Right cardiac atrium (tissue), 5 donors: ENCODE measurements at places on chromosomes 6 and 20. TPM values are rescaled to one million over a fixed set of nuclear protein-coding genes. Genes with fewer than 3 reads are reported as not detected.

GRCh38 chr6:106084989-106085691, 996 bp upstream of the PRDM1 start:
- no peak for DNase-seq

Gene SH3BGRL2
- 5.9 TPM for polyA plus RNA-seq

- no peak for DNase-seq
Measured at GRCh38 chr6:106250953-106251352, 74.6 kb downstream of the ATG5 start.

DNA sequence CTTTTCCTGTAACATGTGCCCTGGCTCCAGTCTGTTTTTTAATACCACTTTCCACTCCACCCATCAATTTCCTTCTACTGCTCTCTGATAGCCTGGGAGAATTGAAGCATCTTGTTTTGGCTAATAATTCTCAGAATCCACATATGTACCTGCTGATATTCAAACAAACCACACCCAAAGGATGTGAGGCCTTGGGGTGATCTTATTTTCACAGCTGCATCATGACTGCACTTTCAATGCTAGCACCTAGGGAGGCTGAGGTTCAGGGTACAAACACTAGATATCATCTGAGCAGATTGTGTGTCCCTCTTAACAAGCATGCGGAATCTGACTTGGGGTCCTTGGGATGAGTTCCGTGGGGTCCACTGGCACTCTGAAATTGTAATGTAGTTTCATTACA, 12.7 kb downstream of the FNDC1 start:
- no peak for DNase-seq

Gene STX11
- polyA plus RNA-seq, result 4.9 TPM

Gene ZNF831
- polyA plus RNA-seq, result 0.05 TPM

DNA sequence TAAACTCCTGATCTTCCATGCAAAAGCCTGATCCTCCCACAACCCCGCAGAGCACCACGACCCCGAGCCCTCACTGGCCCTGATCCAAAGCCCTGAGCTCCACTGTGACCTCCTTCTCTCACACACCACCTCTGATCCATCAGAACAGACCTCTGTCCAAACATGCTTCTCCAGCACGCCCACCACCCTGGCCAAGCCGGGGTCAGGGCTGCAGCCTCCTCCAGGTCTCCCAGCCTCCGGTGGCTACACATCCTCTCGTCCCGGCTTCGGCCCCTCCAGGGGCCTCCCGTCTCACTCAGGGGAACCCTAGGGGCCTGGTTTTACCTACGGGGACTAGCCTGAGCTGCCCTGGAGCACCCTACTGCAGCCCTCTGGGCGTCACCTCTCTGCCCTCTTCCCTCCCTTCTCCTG, 49.1 kb downstream of the FOXF2 start:
- no peak for DNase-seq

DNA sequence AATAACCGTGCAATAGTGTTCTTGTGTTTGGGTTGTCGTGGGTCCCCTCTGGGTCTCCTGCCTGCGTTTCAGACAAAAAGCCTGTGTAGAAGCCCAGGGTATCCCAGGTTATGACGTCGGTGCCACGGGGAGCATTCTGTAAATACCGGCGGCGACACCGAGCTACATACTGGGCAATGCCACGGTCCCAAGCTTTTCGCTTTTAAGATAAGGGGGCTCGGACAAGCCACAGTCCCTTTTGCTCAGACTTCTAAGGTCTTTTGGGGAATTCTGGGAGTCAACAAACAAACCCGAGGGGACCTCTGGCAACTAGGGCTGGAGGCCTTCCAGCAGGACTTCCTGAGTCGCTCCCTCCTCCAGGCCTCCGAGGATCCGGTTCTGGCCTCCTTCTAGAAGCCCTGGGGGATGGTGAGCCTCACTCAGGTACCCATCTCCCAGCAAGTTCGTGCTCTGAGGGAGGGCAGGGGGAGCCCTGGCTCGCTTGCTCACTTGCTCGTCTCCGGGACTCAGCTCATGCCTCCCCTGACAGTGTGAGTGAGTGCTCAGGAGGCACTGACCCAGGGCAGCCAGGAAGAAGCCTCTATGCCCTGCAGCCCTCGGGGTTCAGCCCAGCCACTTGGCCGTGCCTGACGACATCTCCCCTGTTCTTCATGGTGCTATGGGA, 62.4 kb upstream of the MRPS10 start:
- DNase-seq, result peak; percentile 65
